ENCODE measurements at places on chromosomes 4 and X.

DNA sequence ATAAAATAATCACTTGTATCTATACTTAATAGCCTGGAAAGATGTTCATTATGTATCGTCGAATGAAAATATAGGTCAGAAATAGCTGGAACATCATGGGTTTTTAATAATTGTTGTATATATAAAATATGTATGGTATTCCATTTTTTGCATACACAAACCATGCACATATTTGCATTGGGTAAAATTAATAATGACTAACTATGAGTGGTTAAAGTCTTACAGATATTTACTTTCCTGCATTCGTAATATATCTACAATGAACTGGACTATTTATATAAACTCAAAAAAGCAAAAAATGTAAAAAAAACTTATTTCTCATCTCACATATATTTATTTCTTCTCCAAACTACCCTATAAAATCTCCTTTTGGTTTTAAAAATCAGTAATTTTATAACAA is 46.0 kb downstream of the CYLC1 start:
- no peak for DNase-seq

- DNase-seq, result no peak
Observed at GRCh38 chr4:87981486-87981885, 6.0 kb downstream of the SPP1 start.

- DNase-seq, result peak; percentile 2
Observed at GRCh38 chrX:49977319-49978090, 55.1 kb downstream of the CLCN5 start.

DNA sequence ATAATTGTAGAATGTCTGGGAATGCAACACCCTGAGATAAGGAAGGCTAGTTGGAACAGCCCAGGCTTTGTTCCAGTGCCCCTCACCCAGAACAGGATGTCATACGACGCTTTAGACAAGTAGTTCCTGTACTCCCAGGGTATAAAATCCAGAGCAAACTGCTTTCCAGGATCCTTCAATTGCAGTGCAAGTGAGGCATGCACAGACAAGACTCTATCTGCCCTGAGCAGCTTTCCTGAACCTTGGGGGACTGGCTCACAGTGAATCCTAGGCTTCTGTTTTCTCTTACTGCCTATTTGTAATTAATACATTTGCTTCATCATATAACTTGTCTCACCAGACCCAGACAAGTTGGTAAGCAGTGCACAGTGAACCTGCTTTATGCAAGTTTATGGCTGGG is 48.4 kb upstream of the IL9R start:
- DNase-seq, result no peak

- no peak for DNase-seq
Observed at GRCh38 chr4:163955288-163955687, 460.8 kb downstream of the TMA16 start.

DNA sequence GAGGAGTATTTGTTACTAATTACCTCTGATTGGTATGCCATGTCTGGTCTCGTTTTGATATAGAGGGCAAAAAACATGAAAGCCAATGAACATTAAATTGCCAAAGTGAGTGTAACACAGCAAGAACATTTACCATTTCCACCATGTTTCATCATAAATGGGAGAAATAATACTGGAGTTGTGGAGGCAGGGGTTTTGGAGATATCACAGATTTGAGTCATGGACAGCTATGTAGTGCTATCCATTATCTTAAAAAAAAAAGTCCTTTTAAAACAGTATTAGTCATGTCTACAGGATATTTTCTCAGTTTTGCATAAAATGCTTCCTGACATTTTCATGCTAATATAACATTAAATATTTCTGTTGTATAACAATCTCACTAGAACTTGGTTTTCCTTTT is 301.2 kb downstream of the IL1RAPL1 start:
- DNase-seq, result no peak

DNA sequence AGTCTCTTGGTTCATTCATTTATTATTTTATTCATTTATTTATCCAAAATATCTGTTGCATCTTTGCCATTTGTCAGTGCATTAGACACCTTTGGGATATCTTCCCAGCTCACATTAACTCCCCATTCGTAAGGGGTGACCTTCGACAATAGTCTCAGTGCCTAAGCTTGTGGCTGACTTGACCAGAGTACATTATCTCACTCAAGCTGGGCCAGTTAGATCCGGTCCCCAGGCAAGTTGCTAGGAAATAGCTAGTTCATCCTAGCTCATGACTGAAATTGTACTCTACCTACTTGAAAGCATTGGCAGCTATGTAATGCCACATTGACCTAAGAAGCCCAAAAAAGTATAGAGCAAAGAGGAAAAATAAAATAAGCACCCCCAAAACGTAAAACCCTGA is 165.3 kb downstream of the FBXO8 start:
- no peak for DNase-seq

- no peak for DNase-seq
Observed at GRCh38 chrX:112852851-112853250, 12.2 kb upstream of the AMOT start.

DNA sequence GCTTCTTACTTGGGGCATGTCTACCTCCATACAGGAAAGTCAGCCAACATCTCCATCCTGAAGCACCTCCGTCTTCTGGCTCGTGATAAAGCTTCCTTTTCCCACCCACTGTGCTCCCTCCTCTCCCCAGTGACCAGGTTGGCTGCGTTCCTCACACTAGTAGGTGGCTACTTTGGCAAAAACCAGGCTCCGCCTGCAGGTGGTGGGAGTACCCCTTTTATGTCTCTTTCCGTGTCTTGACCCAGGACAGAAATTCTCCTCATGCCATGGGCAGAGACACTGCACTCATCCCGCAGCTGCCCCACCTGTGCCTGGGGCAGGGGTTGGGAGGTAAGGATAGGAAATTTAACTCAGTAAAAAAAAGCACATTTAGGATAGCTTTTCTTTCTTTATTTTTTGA is 50.9 kb downstream of the ENPP6 start:
- no peak for DNase-seq

DNA sequence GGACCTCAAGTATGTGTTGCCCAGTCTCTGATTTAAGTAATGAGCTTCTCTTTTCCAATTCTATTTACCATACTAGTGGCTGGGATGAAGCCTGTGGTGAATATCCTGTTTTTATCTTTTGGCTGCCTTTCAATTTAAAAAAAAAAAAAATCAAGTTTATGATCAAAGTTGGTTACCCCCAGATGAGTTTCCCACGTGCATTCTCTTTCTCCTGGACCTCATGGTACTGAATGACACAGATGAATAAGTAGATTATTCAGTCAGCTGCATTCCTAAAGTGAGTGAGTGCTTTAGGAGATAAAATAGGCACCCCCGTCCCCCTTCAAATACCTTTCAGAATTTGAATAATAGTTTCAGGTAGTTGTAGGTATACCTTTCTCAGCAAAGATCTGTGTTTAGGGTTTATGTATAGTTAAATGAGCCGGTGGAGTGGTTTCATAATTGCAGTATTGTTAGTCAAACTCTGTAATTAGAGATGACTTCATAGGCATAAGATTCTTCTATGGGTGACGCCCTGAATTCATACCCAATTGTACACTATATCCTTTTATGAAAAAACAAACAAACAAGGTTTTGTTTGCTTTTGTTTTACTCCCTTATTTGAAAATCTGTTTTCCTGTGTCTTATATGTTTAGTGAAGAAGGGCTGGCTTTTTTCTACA is 41.9 kb downstream of the PLS3 start:
- no peak for DNase-seq

GRCh38 chrX:49915361-49916222 is 6.8 kb upstream of the CLCN5 start:
- DNase-seq, result peak; percentile 20

- no peak for DNase-seq
Observed at GRCh38 chr4:139454111-139455045, at the start of gene RAB33B. Gene RAB33B (plus strand): TSS chr4:139454121. CDS start chr4:139454196, 75 bp downstream.

GRCh38 chrX:106284431-106285025 is 116.4 kb downstream of the PWWP3B start:
- DNase-seq, result no peak

DNA sequence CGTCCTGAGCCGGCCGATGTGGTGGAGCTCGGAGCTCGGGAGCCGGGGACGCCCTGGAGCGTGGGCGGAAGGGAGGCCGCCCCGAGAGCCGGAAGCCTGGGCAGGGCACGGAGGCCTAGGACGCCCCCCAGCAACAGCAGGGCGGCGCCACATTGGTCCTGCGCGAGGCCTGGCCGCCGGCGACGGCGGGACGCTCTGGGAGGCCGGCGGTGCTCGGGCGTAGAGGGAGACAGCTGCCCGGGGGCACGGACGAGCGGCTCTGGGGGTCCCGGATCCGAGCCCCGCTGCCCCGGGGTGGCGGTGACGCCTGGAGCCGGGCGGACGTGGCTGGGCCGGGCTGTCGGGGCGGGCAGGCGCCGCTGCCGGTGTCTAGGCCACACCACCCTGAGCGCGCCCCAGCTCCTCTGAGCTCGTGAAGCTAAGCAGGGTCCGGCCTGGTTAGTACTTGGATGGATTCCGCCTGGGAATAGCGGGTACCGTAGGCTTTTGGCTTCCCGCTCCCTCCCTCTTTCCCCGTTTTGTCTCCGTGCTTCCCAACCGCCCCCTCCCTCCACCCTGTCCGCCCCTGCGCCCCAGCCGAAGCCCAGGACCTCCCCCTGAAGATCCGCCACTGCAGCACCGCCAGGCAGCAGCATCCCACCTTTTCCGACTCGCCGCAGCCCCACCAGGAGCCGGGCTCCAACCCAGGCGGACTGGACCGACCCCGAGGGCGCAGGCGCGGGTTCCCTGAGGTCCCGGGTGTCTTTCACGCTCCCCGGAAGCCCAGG is 12.1 kb downstream of the FRG2 start:
- no peak for DNase-seq

DNA sequence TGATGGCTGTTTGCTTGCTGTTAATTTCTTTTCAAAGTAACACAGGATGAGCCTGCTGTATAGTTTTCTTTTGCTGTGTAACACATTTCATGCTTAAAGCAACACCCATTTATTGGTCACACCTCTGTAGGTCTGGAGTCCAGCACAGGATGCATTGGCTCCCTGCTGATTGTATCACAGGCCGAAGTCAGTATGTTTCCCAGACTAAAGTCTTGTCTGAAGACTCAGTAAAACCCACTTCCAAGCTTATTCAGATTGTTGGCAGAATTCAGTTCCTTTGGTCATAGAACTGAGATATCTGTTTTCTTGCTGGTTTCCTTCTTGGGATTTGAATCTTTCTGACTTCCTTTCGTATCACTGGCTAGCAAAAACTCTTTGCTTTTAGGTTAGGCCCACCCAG is 54.3 kb downstream of the LRP2BP start:
- DNase-seq, result no peak

DNA sequence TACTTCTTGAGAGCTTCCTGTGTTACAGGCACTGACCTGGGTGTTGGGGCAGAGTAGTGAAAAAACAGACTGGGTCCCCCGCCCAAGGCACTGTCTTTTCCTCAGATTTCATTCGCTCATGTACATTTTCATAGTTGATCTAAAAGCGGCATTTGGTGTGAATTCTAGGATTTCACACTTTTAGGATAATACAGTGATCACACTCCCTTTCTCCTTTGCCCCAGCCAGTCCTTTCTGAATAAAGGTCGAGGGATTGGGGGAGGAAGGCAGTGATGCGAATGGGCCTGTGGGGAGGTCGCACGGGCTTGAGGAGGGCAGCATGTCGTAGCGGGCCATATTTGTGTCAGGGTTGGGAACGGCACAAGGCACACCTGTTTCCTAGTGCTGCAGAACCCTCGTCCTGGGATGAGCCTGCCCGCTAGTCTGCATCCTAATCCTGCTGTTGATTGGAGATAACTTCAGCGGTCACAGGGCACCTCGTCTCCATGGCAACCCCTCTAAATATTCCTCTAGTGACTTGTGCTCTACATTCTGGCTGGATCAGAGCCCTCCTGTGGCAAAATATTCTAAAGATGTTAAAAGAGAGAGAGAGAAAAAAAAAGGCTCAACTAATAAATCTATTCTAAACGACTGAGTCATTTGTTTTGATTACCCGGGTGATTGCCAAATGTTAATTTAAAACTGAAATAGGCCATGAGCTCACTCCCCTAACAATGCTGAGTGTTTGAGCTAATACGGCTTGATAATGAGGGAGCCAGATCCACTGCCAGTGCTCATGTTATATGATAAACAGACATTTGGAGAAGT is 21.8 kb downstream of the FHL1 start:
- no peak for DNase-seq
